ENCODE measurements at places on chromosomes 4 and X.

- DNase-seq, result no peak
Measured at GRCh38 chrX:110341189-110342035, 17.2 kb upstream of the RTL9 start.

DNA sequence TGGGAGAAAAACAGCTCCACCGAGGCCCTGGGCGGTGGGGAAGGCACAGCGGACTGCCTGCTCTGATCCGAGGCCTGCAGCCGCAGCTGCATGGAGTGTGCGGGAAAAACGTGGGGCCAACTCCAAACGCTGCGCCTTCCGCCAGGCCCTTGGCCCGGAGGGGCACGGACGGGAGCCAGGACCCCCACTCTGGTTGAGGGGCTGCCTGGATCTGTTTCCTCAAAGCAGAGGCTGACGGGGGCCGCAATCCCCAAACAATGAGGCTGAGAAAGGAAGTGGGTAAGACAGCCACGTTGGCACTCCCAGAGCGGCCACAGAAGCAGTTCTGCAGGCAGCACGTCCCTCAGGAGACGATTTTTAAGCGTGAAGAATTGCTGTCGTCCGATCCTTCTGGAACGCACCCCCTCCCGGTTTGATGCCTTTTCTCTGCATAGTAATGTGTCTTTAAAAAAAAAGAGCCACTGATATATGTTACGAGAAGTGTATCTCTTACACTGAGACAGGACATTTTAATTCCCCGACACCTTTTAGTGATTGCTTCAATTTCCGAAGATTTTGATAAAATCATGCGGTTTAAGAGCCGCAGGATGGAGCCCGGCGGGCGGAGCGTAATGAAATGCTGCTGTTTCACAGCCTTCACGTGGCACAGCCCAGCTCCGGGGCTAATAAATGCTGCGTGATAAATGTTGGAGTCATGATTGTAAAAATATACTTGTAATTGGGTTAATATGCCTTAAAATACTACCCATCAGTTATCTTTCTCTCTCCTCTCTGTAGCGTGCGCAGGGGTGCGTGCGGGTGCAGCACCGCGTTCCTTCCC, 85.7 kb downstream of the FAM53A start:
- no peak for DNase-seq

DNA sequence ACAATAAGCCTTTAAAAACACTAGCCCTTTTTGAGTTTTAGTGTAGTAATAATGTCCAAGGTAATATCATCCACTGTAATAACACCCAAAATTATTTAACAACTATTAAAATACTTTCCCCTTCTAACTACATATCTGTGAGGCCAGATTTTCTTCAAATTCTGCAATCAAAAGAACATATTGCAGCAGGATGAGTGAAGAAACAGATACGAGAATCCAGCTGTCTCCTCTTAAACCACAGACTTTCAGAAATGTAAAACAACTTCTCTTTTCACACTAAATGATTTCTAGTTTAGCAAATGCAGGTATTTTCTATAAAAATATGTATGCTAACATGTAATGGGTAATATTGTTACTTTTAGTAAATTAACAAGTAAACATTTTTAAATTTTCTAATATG, 148.9 kb downstream of the PRDM5 start:
- no peak for DNase-seq

DNA sequence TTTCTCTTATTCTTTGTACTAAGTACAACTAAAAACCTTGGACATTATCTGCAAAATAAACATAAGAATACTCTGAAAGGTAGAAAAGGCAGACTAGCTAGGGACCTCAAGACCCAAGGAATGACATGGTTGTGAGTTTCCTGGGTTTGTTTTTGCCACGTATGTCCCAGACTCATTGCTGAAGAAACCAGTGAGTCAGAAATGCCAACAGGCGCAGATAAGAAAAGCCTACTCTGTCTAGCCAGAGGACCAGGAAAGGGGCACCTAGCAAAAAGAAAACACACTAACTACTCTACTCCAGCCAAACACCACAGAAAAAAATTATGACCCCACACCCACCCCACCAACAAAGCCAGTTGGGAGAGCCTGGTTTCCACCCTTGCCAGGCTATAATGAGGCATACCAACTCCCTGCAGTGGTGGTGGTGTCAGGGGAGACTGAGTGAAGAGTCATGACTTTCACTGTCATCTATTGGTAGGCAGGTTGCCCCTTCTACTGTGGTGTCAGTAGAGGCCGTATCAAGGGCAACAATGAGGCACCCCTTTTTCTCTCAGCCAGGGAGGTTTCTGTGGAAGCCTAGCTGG, 10.9 kb downstream of the MTMR1 start:
- no peak for DNase-seq

DNA sequence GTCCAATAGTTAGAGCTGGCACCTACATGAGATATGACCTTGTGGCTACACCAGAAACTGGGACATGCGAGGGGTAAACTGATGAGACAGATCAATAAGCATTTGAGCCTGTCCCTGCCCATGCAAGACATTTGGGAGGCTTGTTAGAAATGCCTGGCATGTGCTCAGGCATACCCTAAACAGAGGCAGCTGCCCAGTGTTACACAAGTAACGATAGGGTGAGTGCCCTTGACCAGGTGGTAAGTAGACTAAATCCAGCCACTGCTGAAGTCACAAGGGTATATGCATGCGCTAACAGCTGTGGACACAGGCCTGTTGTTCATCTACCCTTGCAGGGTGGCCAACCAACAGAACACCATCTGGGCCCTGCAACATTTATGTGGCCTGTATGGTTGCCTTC, 56.1 kb upstream of the CCDC149 start:
- no peak for DNase-seq

- no peak for DNase-seq
Measured at GRCh38 chr4:169407217-169407845, 136.6 kb upstream of the SH3RF1 start.

DNA sequence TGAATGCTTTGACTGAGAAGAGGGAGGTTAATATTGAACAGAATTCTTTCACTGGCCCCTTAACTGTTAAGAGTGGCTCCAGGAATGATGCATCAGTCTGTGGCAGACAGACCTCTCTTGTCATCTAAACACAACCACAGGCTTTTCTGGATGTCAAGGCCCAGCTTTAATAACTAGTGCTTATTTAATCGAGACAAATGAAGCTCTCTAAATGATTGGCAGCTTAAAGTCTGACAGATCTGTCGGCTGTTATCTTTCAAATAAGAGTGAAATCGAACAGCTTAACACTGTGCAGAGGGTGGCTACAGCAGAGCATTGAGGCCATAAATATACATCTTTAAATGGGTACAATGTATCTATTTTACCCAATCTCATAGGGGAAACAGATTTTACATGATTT, 500.8 kb upstream of the PABPC4L start:
- DNase-seq, result no peak

GRCh38 chr4:15066140-15066539, 63.9 kb downstream of the CPEB2 start:
- DNase-seq, result no peak
